CD14-positive monocyte (primary cell): ENCODE measurements at places on chromosomes 4 and X.

GRCh38 chr4:180636696-180637404, 1606.4 kb upstream of the TENM3 start:
- no peak for DNase-seq

- DNase-seq: no peak
Observed at GRCh38 chrX:35798042-35798441, at the start of gene MAGEB16. MAGEB16 (plus strand) TSS chrX:35798342; CDS start chrX:35802197, 3,855 bp downstream.

DNA sequence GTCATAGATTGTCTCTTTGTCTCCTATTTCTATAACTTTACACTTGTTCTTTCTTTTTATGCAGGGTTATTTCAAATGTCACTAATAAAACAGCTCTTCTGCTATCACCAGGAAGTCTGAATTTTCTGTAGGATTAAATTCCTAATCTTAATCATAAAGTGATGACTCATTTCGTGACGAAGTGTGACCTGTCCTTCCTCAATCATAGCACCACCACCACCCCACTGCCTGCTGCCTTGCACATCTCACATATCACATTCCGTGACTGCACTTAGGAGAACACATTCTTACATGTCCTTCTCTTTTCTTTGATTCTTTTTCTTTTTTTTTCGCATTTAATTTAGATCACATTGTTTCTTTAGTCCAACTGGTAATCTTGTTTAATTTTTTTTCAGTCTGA, 57.7 kb upstream of the UGT2B7 start:
- no peak for DNase-seq

DNA sequence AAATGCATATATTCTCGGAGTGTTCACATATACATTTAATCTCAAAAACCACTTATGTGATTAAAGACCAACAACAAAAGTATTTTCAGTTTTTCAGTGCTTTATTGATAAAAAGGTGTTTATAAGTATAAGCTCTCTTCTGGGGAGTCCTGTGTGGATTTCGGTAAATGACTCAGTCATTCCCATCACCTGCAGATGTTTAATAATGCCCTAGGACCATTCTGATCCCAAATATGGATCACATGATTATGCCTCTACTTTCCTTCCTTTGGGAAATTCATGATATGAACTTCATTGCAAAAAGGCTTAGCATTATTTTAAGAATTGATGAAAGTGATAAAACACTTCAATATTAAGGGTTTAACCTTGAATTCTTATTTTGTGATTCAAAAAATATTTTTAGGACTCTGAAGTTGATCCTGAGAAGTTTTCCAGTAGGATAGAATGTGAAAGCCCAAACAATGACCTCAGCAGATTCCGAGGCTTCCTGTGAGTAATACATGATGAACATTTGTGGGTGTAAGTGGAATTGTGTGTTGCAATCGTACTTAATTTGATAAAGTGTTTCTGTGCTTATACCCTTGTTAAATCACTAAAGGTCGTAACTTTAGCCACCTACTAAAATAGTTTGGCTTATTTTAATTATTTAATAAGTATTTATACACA, 40.2 kb downstream of the ATP10D start:
- DNase-seq: no peak

DNA sequence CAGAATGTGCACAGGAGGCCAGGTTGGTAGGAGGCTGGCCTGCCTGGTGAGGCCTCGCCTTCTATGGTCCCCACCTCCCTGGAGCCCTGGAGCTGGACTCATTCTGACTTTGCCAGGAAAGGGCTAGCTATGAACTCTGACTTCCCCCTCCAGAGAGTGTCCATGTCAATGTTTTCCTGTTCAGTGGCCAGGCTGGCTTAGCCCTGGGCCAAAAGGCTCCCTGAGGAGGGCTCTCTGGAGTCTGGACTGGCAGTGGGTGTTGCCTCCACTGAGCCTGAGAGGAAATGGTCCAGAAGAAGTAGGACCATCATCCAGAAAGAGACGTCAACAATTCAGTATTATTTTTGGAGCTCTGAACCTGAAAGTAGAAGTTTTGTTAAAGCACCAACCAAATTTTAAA, 178.7 kb downstream of the CHIC2 start:
- no peak for DNase-seq

DNA sequence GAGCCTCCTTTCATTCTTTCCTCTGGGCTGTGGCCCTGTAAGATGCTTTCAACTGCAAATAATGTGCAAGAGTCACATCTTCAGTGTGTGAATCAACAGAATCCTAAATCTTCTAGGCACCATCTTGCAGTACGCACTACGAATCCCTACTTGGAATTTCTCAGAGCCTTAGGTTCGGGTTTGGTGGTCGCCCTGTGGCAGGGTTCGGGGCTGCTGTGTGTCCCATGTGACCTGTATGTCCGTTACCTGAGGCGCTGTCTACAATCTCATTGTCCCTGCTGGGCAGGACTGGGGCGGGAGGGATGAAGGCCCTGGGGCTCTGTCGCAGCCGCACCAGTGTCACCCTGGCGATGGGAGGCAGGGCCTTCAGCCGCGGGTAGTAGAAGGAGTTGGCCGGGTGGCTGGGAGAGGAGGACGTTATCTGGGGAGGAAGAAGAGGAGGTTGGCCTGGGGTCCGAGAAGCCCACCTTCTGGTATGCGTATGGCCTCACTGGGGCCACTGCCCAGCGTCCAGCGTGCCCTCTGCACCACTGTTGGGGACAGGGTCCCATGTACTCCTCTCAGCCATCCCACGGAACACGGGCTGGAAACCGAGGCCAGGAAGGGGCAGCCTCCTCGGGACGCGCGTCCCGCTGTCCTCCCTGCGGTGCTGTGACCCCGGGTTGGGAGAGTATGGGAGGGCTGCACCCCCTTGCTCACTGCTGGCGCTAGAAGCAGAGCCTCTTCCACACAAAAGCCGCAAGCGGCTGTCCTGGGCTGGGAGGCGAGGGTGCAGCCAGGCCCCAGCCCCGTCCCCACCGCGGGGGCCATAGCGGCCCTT, 2.0 kb downstream of the SPON2 start:
- DNase-seq: no peak

DNA sequence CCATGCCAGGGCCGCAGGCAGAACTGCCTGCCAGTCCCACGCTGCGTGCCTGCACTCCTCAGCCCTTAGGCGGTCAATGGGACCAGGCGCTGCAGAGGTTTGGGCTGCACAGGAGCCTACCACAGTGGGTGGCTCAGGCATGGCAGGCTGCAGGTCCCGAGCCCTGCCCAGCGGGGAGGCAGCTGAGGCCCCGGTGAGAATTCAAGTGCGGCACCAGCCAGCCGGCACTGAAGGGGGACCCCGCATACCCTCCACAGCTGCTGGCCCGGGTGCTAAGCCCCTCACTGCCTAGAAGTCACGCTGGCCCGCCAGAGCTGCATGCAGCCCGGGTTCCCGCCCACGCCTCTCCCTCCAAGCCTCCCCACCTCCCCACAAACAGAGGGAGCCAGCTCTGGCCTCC, 302.5 kb upstream of the UGT8 start:
- DNase-seq: no peak

DNA sequence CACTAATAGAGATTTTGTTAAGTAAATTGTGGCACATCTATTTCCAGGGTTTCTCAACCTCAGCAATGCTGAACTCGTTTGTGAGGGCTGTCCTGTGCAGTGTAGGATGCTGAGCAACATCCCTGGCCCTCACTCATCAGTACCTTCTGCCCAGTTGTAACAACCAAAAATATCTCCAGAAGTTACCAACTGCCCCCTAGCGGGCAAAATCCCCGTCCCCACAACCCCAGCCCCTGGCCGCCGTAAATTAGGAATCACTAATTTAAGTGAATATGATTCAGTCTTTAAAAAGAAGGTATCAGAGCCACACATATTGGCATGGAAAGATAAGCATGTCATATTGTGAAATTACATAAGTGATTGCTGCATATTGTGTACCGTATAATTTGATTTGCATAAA, 123.4 kb downstream of the ASB9 start:
- DNase-seq: no peak
